Substantia nigra (tissue), 51 donors: ENCODE measurements at places on chromosomes 1 and 21.

DNA sequence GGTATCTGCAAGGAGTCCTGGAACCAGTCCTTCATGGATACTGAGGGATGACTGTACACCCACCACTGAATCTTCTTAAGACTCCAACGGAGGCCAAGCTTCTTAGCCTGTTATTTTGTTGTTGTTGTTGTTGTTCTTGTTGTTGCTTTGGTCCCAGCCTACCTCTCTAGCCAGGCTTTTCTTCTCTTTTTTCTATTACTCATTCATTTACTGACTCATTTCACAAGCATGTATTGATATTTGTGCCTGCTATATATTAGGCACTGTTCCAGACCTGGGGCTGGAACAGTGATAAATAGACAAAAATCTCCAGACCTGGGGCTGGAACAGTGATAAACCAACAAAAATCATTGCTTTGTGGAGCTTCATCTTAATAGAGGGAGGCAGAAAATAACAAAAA lies 20.4 kb downstream of the CENPF start:
- no peak for DNase-seq

GRCh38 chr1:30331415-30332065 lies 391.8 kb downstream of the MATN1 start:
- no peak for DNase-seq

- no peak for DNase-seq
These were observed 27.3 kb upstream of the ZNF362 start for GRCh38 chr1:33228935-33229487.

- DNase-seq = no peak
These were observed 827 bp downstream of the PRKCZ start for GRCh38 chr1:2050793-2051682.

- DNase-seq = no peak
These were observed 7.5 kb downstream of the KCNA10 start for GRCh38 chr1:110511436-110511835.

DNA sequence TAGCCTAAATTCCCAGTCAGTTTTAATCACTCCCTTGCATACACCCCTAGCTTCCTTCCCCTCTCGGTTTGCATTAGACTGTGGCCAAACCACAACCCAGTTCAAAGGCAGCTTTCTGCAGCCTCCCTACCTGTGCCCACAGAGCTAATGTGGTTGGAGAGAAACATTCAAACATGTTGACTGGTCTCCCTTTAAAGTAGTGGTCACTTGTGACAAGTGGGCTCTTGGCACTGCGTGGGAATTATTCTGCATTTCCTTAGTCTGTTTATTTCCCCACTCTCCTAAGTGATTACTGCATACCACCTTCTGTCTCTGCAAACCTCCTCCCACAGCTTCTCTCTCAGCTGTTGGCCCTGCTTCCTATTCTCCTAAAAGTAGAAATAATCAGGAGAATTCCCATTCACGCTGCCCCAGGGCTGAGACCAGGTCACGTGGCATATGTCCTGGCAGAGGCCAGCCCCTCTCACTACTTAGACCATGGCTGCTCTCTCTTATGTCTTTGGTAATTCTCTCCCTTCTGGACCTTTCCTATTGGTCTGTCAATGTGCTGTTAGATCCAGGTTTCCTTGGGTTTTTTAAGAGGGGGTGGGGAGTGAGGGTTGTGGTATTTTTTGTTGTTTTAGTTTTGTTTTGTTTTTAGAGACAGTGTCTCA lies 38.4 kb upstream of the CD101 start:
- DNase-seq = no peak

- no peak for DNase-seq
These were observed 167.2 kb upstream of the POU3F1 start for GRCh38 chr1:38213646-38214434.

GRCh38 chr1:39026866-39027507 lies 837 bp downstream of the NDUFS5 start:
- no peak for DNase-seq

DNA sequence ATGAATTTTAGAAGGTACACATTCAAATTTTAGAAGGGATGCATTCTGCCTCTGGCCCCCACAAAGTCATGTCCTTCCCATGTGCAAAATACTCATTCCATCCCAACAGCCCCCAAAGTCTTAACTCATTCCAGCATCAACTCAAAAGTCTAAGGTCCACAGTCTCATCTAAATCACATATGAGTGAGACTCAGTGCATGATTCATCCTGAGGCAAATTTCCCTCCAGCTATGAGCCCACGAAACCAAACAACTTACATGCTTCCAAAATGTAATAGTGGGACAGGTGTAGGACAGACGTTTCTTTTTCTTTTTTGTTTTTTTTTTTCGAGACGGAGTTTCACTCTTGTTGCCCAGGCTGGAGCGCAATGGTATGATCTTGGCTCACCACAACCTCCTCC lies 12.5 kb upstream of the WNT2B start:
- DNase-seq = no peak

GRCh38 chr1:237527761-237528160 lies 363.0 kb downstream of the ZP4 start:
- DNase-seq = no peak

GRCh38 chr1:178011864-178012503 lies 42.1 kb upstream of the SEC16B start:
- no peak for DNase-seq

DNA sequence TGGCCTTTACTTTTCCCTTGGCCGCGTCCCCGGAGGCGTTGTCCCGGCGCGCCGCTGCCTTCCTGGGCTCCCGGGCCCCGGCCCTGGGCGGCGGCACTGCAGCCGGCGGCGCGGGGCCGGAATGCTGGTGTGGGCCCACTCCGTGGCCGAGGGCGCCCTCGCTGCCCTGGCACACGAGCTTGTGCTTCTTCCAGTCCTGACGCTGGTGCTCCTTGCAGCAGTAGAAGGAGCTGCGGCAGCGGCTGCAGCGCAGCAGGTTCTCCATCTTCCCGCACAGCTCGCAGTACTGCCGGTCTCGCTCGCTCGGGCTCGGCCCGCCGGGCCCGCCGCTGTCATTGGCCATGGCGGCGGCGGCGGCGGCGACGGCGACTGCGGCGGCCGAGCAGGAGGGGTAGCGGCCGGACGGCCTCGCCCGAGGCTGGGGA lies 529 bp downstream of the EGLN1 start:
- peak; percentile 60 for DNase-seq

GRCh38 chr1:18926315-18927081 lies 24.1 kb upstream of the ALDH4A1 start:
- no peak for DNase-seq

DNA sequence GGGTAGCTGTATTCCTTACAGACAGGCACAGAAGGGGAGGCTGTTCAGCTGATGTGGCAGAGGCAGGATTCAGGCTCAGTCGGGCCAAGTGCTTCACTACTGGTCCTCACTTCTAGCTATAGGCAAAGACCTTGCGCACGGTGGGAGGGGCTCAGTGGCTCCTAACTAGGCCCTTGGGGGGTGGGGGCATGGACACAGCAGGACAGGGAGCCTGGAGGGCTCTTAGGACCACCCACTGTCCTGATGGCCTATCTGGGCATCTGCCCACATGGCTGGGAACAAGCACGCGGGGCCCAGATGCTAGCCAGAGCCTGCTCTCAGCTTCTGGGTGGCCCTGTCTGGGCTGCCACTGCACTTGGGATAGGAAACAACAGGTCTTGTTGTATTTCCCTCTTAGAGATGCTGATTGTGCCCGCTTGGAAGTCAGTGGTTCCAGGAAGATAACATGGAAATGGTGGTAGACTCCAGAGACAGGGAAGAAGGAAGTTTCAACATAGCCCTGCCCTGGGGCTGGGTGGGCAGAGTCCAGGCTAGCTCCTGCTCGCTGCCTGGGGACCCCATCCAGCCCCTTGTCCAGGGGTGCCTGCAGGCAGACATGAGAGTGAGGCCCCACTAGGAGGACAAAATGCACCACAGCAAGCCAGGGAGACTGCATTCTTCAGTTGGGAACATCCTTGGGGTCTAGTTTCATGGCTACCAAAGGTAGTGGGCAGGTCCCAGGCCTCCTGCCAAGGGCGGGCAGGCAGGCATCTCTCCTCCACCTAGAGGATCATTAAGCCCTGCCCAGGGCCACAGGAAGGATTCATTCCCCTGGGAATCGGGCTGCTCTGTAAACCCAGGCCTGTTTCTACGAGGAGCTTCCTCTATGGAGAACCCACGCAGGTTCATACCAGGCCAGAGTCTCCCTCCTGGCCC lies 102.5 kb downstream of the BCAR3 start:
- DNase-seq = no peak

- no peak for DNase-seq
These were observed 59.5 kb downstream of the ACBD3 start for GRCh38 chr1:226126824-226127569.

DNA sequence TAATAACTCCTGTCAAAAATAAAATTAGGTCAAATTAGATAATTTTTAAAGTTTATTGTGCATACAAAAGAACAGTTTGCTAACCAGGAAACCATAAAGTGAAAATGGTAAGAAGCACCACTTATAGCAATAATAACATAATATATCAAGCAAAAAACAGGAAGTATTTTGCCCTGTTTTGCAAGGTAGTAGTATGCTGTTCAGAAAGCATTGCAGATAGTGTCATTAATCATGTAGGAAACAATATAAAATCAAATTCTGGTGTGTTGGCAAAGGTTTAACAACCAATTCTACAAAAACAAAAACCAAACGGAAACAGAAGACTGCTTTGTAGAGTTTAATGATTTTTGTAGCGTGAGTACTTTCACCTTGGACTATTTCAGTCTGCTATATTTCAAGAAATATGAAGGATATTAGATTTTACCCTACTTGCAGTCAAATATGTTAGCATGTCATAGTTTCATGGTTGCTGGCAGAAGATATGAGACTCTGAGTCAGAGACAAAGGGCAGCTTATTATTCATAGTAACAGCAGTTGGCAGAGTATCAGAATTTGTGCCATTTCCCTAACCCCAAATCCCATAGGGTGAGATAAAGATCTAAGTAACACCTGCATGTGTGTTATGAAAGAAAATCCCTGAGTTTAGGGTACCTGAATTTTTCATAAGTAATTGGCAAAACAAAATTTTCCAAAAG lies 729.0 kb upstream of the BRINP3 start:
- no peak for DNase-seq

- no peak for DNase-seq
These were observed 14.3 kb downstream of the NHLH2 start for GRCh38 chr1:115826628-115827027.

DNA sequence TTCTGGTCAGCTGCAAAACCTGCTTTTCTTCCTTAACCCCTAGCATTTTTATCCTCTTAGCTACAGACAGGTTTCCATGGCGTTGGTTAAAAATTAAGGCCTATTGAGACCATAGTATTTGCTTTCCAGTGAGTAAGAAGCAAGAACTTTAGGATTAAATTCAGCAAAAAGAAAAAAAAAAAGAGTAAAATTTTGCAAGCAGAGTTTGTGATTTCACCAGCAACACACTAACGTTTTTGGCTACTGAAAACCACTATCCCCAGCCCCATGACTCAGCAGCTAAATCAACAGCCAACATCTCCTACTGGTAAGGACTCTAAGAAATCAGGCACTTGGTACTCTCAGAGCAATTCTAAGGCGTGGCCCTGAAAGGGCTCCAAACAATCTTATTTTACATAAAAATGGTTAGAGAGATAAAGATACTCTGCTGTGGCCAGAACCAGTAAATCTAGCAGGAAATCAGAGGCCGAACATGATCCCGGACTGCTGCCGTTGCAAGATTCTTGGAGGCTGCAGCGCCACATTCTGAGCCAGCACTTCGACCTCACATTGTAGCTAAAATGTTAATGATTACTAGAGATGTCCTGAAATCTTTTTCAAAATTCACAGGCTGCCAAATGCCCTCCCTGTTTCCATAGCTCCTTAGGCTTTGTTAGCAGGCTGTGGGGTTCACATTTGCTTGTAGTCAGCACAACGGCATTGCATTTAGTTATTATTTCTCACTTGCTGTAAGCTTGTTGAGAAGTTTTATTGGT lies 1.6 kb upstream of the ENO1 start:
- no peak for DNase-seq

- DNase-seq = no peak
These were observed 702.9 kb downstream of the BRINP3 start for GRCh38 chr1:189774721-189775287.
